Urinary bladder (tissue), 4 donors: ENCODE measurements at places on chromosomes 3 and 15.

- DNase-seq, result no peak
These were observed 88.8 kb upstream of the ARHGEF3 start for GRCh38 chr3:56890448-56891091.

GRCh38 chr3:189325454-189325853 lies 153.7 kb downstream of the TPRG1 start:
- no peak for DNase-seq

DNA sequence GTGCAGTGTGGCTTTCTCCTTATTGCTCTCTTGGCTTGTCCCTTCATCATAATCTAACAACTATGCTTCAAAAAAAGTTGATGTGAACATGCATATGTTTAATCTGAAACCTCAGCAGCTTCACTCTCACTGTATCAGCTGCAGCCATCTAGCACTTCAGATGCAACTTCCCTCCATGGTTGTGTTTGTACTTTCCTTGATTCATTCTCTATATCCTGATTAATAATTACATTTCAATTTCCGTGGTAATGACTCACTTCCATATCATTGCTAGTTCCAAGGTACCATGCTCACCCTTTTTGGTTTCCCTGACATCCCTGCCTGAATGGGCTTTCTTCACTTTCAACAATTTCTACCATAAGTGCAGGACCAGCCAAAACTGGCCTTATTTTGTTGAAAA lies 51.2 kb downstream of the MDFIC2 start:
- DNase-seq, result no peak

GRCh38 chr3:145015253-145015652 lies 1043.6 kb downstream of the DIPK2A start:
- no peak for DNase-seq

- DNase-seq, result no peak
These were observed 452.1 kb upstream of the PPP2R3A start for GRCh38 chr3:135513106-135514059.

GRCh38 chr15:65101891-65102708 lies 12.9 kb downstream of the UBAP1L start:
- DNase-seq, result no peak

DNA sequence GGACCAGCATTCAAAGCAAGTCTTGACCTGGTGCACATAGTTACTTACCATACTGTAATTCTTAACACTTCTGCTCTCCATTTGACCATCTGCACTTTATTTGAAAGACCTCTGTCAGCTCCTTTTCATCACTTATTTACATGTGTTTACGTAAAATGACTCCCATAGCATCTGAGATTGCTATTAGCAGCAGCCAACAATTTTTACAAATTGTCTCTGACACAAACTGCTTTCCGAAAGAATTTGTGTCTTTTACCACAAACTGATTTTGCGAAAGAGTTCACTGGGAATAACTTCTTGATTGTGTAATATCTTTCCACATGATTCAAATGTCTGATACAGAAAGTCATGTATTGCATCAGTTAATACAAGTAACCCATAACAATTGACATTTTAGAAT lies 144.1 kb upstream of the PEX5L start:
- no peak for DNase-seq

DNA sequence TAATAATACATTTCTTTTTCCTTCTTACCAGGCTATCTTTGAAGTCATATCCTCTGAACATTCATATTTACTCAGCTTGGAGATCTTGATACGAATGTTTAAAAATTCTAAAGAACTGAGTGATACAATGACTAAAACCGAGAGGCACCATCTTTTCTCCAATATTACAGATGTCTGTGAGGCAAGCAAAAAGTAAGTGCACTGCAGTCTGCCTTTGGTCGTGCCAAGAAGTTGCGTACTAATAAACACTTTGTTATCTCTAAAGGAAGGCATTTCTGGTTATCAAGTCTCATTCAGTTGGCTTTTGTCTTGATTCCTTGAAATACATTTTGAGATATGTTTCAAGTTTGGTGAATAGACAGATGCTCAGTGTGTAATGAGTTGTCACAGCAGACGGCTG lies 31.6 kb downstream of the ARHGEF26 start:
- no peak for DNase-seq

GRCh38 chr15:78842519-78842918 lies 30.2 kb upstream of the MORF4L1 start:
- DNase-seq, result no peak

GRCh38 chr3:13594991-13595421 lies 46.1 kb downstream of the FBLN2 start:
- no peak for DNase-seq

DNA sequence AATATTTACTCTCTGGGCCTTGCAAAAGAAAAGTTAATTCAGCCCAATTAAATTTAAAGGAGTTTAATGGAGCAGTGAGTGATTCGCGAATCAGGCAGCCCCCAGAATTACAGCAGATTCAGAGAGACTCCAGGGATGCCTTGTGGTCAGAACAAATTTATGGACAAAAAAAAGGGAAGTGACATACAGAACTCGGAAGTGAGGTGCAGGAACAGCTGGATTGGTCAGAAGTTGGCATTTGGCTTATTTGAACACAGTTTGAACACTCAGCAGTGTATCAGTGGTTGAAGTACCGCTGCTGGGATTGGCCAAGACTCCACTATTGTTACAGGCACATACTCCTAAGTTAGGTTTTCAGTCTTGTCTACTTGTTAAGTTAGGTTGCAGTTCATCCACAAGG lies 145.0 kb upstream of the GAP43 start:
- no peak for DNase-seq

GRCh38 chr3:135806317-135806716 lies 159.2 kb upstream of the PPP2R3A start:
- DNase-seq, result no peak

DNA sequence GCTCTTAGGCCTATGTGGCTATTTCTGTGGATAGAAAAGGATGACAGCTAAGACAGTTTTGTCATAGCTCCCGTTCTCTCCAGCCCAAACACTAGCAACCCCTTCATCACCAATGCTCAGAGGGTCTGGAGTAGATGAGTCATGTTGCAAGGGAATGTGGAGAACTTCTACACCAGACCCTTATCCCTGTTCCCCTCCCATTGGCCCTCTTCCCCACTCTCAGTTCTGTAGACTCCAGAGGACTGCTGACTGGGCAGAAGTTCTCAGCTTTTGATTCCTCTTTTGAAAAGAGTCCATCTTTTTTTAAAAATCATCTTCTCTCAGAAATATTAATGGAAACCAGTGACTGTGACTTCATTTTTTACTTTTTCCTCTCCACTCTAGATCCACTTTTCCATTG lies 2.4 kb upstream of the MYZAP start:
- DNase-seq, result no peak

DNA sequence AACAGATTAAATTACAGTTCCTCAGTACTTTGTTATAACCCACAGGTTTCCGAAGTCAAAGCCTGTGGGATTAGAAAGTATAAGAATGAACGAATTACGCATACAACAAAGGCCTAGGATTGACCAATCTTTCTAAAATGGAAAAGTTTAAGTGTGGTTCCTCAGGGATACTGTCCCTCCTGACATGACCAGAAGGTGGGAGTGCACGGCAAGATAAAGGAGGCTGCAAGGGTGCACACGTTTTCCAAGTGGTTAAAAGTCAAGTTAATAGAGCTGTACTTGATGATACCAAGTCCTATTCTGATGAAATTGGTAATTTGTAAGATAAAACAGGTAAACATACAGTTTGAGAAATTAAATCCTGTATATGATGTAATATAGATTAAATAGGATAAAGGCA lies 96.2 kb downstream of the ALDH1A2 start:
- DNase-seq, result no peak

DNA sequence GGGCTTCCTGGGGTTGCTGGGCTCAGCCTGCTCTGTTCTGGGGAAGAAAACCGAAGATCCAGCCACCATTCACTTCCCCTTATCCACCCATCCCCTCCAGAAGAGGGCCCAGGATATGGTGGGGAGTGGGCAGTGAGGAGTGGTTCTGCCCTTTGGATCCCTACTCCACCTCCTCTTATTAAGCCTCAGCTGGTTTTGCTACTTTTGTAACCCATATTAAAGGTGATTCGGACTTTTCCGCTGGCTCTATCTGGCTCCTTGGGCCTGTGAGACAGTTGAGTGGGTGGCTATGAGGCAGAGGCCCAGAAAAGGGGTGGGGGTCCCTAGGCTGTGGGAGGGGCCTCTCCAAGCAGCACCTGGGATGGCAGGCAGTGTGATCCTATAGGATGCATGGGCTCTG lies 33.8 kb downstream of the NBEAL2 start:
- no peak for DNase-seq

DNA sequence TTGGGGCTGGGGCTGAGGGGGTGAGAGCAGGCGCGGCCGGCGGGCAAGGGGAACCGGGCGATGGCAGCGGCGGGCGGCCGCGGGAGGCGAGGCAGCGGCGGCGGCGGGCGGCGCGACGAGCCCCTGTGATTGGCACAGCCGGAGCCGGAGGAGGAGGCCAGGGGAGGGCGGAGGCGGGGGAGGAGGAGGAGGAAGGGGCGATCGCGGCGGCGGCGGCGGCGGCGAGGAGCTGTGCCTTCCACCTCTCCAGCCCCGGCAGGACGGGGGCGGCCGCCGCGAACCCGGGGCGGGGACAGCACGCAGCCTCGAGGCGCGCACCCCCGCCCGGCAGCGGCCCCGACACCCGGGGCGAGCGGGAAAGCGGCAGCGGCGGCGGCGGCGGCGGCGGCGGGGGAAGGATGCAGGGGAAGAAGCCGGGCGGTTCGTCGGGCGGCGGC lies at the start of gene SLCO3A1:
SLCO3A1 (plus strand) TSS at position 198 of the 437 bp plus-strand sequence.
- no peak for DNase-seq

DNA sequence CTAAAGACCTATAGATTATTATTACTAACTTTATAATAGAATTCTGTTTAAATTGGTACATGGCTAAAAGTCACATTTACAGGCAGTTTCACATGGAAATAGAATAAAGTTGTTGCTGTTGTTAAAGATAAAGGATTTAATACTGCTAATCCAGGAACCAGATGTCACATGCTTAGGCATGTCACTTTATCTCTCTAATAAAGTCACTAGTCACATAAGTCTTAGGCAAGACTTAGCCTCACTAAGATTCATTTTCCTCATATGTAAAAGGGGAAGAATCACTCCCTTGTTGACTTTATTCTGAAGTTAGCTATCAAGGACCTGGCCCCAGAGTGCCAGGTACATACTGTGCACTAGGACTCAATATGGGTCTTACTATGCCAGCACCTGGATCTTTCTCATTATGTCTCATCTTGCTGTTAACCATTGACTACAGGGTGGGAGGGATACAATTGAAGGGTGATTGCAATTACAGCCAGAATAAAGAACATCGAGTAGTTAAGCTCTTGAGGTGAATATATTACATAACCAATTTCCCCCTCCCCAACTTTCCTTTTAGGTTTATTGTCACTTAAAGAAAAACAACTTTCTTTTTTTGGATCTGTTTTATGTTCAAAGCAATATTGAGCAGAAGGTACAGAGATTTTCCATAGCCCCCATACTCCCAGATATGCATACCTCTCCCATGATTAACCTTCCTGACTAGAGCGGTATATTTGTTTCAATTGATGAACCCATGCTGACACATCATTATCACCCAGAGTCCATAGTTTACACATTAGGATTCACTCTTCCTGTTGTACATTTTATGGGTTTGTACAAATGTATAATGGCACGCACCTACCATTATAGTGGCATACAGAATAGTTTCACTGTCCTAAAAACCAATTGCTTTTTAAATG lies 36.6 kb downstream of the LNP1 start:
- DNase-seq, result no peak

- DNase-seq, result no peak
These were observed 25.8 kb upstream of the PAQR5 start for GRCh38 chr15:69272891-69273290.

DNA sequence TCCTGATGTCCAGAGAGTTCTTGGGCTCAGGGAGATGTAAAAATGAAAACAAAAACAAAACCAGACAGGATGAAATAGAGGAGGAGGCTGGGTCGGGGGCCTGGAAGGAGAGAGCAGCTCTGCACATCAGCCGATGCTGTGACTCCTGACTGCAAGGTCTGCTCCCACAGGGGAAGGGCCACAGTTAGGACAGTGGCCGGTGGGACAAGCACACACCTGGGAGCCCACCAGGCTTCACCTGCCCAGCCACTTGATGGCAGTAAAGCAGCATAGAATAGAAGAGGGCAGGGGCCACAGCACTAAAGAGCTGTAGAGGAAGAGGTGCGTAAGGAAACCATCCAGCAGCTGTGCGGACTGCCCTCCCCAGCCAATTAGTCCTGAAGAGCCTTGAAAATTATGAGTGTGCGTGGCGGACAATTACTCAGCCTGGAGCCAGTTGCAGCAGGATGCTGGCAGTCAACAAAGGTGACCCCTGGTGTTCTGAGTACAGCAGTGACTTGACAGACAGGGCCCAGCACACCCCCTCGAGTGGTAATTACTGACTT lies 29.8 kb downstream of the ALS2CL start:
- no peak for DNase-seq

DNA sequence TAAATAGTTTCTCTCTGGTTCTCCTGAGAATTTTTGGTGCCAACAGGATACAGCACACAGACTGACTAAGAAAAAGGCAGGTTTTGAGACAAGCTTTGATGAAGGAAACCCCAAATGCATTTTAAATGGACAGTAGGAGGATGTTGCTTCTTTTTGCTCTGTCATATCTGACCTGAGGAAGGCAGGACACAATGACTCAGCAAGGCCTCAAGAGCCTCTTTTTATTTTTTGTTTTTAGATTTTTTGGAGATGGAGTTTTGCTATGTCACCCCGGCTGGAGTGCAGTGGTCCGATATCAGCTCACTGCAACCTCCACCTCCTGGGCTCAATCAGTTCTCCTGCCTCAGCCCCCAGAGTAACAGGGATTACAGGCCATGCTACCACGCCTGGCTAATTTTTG lies 16.9 kb upstream of the KNG1 start:
- no peak for DNase-seq
